ENCODE measurements at places on chromosomes 7 and 10.

DNA sequence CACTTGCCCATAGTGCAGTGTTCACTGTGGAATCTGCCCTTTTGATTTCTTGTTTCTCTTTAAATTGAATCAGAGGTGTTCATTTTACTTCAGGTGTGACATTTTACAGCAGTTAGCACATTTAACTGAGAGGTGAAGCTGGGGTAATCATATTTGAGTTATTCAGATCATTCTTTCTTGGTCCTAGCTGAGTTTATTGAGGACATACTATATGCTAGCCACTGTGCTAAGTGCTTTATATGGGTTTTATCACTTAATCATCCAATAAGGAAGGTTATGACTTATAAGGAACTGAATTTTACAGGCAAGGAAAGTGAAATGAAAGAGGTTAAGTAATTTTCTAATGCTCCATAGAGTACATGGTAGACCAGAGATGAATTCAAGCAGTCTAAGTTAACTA, 79.7 kb downstream of the PON1 start:
- no peak for DNase-seq

- DNase-seq, result no peak
Measured at GRCh38 chr10:74947781-74948401, 121.5 kb downstream of the KAT6B start.

- no peak for DNase-seq
Measured at GRCh38 chr10:102710609-102711008, 3.6 kb downstream of the ARL3 start.

- DNase-seq, result no peak
Measured at GRCh38 chr10:19468413-19468812, 347.8 kb upstream of the PLXDC2 start.

- no peak for DNase-seq
Measured at GRCh38 chr7:22438994-22439393, 61.0 kb downstream of the STEAP1B start.

DNA sequence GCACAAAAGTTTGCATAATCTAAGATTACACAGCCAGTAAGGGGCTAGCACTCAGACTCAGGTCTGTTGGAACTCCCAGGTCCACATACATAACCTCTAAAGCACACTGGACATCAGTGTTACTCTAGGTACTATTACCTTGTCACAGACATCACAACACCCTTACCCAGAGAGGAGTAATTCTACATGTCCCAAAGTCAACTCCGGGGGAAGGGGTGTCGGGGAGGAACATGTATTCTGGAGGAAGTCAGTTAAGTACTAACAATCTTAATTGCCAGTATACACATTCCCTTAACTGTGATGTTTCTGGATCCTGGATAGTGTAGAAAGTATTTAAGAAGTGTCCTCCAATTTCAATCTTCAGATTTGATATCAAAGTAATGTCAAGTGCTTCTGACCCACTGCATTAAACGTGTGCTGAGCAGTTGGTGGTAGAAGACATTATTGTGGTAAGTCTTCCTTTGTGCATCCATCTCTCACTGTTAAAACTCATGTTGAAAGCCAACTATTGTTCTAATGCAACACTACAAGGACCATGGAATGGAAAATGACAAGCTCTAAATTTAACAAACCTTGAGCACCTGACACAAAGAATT, 155.4 kb downstream of the CRPPA start:
- no peak for DNase-seq

Measured in stimulated activated CD4-positive, alpha-beta T cell treated with anti-CD3 and anti-CD28 coated beads, Interleukin-15, amount 100 ng/mL, for 1 hour (primary cell).